ENCODE measurements at places on chromosomes 3 and 15.

- no peak for DNase-seq
Observed at GRCh38 chr3:187931101-187931500, 185.8 kb upstream of the BCL6 start.

GRCh38 chr3:63441262-63441661 lies 163.2 kb downstream of the SYNPR start:
- no peak for DNase-seq

DNA sequence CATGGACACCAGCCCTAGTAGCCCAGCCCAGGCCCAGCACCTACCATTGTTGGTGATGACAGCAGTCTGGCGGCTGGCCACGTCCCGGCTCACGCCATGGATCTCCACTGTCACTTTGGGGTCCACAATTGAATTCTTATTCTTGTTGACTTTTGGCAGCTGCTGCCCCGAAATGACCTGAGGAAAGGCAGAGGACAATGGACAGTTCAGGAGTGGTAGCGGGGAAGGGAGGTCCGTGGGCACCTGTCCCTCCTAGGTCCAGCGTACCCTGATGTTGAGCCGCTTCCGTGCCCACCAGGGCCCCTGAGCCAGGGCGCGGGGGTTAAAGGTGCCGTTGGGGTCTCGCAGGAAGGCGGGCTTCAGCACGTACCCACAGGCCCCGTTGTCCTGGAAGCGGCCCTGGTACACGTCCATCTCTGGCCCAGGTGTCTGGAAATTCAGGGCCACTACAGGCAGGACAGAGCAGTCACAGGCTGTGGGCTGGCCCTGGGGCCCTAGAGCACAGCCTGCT lies 17.7 kb downstream of the VILL start:
- DNase-seq: no peak

DNA sequence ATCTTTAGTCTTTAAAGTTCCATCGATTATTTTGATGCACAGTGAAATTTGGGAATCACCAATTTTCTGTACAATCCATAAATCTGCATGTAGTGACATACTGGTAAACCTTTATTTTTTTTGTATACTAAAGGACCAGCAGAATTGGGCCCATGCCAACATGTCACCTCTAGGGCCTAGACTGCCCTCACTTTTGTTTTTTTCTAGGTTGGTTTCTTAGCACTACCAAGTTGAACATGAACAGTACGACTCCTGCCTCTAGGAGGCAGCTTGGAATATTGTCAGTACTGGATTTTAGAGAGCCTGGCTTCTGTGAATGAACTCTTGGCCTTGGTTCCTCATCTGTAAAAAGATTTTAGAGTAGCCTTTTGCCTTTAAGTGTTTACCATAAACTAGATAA lies 32.3 kb downstream of the NKIRAS1 start:
- DNase-seq: no peak

- no peak for DNase-seq
Observed at GRCh38 chr15:64191971-64192830, 29.4 kb upstream of the PPIB start.

DNA sequence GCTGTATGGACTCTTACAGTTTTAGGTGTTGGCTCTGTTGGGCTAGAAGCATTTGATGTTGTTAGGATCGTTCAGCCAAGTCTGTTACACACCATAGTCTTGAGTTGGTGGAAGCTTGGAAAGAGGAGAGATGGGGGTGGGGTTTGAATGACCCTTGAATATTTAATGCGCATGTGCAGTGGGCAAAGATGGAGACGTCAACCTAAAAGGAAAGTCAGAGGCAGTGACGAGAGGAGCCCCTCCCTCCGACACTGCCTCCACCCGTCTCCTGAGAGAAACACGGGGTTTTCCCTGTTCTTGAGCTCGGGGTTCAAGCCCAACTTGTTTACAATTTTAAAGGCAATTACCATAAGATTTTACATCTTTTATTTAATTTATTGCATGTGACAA lies 311.4 kb downstream of the SHQ1 start:
- no peak for DNase-seq

GRCh38 chr15:63909819-63910437 lies 76.2 kb upstream of the HERC1 start:
- peak; percentile 84 for DNase-seq

- DNase-seq: no peak
Observed at GRCh38 chr15:66138892-66139590, 114.5 kb downstream of the MEGF11 start.

GRCh38 chr3:73786998-73787397 lies 162.3 kb upstream of the PDZRN3 start:
- no peak for DNase-seq

- DNase-seq: no peak
Observed at GRCh38 chr3:192259661-192260060, 467.7 kb downstream of the FGF12 start.

- DNase-seq: peak; percentile 91
Observed at GRCh38 chr15:75450307-75451201, 936 bp downstream of the SIN3A start.

DNA sequence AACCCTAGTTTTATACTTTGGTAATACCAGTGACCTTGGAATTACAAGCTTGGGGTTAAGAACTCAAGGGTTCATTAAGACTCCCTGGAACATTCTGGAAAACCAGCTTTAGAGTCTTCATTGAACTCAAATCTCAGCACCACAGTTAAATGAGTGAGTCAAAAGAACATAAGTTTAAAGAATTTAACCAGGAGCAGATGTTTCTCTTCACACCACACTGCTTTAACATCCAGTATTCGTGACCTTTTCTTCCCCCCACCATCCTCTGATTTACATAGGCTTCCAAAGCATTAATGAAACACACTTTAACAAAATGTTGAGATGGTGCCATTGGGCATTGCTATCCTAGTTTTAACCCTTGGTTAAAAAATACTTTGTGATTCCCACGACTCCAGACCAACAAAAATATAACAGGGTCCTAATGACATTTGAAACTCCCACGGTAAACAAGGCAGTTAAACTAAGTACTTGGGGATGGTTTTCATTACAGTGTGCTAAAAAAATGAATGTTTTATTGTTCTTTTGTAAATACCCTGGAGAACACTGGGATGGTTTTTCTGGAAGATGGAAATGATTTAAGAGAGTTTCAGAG lies 123.9 kb downstream of the OXNAD1 start:
- DNase-seq: peak; percentile 47

DNA sequence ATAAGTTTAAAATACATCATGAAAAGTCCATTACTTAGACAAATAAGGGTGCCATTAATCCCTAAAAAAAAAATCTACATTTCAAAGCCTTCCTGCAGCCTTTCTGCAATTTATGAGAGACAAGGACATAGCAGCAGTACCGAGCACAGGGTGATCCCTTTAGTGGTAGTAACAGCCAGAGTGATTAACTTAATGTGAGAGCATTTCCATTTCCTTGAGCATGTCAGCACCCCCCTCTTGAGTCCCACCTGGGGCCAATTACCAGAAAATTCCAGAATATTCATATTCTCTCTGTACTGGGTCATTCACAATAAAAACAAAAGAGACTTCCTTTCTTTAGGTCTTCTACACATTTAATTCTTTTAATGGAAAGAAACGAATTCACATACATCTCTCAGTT lies 546.9 kb upstream of the CCDC54 start:
- DNase-seq: no peak

DNA sequence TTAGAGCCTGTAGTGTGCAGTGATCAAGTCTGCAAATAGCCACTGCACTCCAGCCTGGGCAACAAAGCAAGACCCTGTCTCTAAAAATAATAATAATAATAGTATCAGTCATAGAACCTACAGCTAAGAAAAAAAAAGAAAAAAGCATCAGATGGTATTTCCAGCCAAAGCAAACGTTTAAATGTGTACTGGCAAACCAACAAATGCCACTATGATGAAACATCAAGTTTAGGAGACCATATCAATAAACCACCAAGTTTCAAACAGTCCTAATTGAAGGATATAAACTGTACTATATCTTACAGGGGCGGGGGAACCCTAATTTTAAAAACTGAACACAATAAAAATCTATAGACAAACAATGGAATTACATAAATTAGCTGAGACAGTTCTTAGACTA lies 6.4 kb downstream of the UBP1 start:
- DNase-seq: no peak

DNA sequence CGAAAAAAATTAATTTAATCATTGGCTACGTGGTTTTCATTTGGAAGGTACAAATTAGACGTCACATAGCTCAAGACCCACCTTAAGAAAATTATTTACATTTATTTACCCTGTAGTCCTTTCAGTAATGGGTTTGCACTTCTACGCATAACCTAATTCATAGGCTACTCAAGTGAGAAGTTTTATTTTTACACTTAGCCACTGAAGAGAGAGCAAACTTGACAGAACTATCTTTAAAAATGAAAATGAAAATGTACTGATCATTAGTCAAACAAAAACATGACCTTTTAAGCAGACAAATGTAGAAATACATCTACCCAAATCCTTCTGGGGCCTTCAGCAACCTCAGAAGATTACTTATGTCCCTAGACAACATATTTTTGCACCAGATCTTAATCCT lies 269.4 kb upstream of the TTC14 start:
- DNase-seq: no peak

- no peak for DNase-seq
Observed at GRCh38 chr15:72944565-72944964, 107.7 kb upstream of the NEO1 start.

DNA sequence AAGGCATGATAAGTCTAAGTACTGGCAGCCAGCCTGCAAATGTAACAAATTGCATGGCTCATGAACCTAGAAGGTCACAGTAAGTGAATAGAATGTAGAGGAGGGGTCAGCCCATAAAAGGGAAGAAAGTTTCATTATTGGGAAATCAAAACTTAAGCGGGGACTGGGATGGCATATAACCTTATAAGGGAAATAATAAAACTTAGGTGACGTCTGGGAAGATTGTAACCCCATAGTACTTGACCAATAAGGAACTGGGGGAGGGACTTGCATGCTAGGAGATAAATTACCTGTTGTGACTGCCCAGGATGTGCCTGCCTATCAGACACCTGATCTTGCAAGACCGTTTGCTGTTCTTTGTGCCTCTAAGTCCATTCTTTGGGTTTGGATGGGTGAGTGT lies 28.1 kb upstream of the MCTP2 start:
- no peak for DNase-seq

GRCh38 chr15:99424978-99425656 lies 140.7 kb upstream of the MEF2A start:
- DNase-seq: peak; percentile 77

GRCh38 chr3:189792046-189792929 lies 161.1 kb downstream of the TP63 start:
- DNase-seq: no peak

DNA sequence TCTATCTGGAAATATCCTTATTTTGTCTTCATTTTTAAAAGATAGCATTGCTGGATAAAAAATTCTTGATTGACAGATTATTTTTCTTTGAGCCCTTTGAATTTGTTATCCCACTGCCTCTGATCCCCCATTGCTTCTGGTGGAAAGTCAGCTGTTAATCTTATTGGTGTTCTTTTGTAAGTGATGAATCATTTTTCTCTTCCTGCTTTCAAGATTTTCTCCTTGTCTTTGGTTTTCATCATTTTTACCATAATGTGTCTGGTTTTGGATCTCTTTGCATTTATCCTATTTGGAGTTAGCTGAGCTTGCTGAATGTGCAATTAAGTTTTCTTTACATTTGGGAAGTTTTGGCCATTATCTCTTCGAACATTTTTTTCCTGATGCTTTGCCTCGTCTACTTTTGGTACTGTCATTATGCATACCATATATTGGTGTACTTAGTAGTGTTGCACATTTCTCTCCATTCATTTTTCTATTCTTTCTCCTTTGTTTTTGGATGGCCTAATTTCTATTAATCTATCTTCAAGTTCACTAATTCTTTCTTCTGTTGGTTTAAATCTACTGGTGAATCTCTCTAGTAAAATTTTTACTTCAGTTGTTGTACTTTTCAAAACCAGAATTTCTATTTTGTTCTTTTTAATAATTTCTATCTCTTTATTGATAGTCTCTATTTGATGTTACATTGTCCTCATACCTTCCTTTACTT lies 440.0 kb upstream of the PROK2 start:
- DNase-seq: no peak

DNA sequence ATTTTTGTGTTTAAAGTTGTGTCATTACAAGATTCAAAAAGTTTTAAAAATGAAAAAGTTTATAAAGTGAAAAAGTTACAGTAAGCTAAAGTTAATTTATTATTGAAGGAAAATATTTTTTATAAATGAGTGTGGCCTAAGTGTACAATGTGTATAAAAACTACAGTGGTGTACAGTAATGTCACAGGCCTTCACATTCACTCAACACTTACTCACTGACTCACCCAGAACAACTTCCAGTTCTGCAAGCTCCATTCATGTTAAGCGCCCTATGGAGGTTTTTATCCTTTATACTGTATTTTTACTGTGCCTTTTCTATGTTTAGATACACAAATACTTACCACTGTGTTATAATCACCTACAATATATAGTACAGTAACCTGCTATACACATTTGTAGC lies 76.3 kb downstream of the DTWD1 start:
- no peak for DNase-seq

GRCh38 chr3:188231456-188231855 lies 77.5 kb downstream of the LPP start:
- DNase-seq: no peak

DNA sequence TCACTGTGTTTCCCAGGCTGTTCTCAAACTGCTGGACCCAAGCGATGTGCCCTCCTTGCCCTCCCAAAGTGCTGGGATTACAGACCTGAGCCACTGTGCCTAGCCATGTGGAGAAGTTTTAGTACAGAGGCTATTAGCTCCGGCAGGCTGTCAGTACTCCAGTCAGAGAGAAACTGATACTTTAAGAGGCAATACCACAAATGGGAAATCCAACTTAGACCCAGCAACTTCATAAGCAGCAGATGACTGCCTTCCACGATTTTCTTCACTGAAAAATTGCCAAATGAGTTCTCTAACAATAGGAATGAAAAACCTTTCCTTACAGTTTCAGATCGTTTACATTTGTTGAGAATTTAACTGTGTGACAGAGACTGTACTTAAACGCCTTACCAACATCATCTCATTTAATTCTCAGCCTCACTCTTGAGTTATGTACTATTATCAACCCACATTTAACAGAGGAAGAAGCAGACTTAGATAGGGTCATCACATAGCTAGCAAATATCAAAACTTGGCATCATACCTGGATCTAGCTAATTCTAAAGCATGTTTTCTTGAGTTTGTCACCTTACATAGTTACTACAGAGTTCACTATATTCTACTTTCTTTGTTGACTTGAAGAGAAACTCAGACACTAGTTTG lies 127.4 kb downstream of the TCF12 start:
- DNase-seq: no peak

DNA sequence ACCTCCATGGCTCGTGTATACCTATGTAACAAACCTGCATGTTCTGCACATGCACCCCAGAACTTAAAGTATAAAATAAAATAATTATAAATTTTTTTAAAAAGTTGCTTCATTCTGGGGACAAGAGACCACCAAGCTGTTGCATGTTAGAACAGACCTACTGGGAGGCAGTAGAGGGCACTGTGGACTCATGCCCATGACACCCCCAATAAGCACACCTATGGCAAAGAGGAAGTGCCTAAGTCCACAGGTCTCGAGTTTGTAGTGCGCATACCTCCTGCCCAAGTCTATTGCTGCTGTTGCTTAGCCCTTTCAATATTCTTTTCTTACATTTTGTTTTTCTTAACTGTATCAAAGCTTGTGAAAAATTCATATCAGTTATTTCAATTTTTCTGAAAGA lies 267.9 kb upstream of the THBS1 start:
- DNase-seq: no peak
